Stimulated activated CD4-positive, alpha-beta T cell treated with anti-CD3 and anti-CD28 coated beads, TNF-alpha, amount 100 ng/mL, for 1 hour (primary cell): ENCODE measurements at places on chromosomes 12 and 14.

DNA sequence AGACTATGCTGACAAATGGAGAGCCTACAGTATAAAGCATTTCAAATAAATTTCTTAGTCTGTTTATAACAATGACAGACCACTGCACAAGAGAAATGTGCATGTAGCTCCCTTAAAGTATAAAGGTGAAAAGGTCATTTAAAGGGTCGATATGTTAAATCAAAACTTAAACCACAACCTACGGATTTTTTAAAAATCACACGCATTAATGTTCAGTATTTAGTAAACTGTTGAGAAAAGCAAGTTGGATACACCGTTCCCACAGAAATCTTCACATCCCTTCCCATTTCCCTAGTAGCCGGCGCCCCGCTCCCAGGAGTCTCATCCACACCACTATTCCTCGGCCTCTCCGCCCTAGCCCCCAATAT, 614 bp downstream of the FKBP3 start:
- DNase-seq: no peak

- no peak for DNase-seq
Measured at GRCh38 chr14:79639613-79640012, 571.7 kb downstream of the DIO2 start.

- DNase-seq: no peak
Measured at GRCh38 chr14:53113989-53114388, 39.1 kb downstream of the DDHD1 start.

DNA sequence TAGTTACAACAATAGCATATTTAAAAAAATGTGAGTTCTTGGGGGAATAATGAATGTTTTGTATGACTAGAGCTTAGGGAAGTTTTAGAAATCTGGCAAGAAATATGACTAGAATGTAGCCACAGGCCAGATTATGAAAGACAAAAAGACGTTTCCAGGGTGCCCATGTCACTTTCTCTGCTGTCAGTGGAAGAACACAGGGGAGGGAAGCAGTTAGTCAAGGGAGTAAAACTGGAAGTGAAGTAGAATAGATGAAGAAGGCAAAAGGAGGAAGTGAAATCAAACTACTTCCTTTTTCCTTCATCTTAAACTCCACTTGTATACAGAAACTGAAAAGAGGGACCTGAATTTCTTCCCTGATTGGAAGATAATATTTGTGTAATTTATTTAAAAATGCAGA, 81.2 kb upstream of the ATP2B1 start:
- DNase-seq: no peak

DNA sequence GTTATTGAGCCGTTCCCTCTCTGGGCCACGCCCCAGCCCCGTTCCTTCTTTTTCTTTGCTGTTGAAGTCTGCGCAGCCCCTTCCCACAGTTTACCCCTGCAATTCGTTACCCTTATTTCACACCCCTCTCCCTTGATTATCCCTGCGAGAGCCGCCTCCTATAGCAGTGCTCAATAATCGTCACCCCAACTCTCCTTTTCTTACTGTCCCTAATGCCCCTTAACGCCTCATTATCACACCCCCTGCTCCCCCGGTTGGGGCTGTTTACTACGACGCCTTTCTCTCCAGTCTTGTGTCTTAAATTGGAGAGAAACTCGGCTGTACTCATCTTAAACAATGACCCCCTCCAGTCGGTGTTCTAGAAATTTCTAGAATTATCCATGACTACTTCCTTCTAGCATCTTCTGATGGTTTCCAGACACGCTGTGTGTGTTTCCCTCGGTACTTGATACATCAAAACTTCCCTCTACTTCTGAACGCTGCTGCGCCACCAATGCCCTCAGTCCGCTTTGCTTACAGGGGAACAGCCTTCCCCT, 713 bp upstream of the FBXL14 start:
- no peak for DNase-seq

GRCh38 chr12:91419809-91420208, 237.2 kb upstream of the DCN start:
- DNase-seq: no peak

GRCh38 chr12:80941916-80942315, 4.2 kb upstream of the LIN7A start:
- DNase-seq: no peak

GRCh38 chr12:111842556-111843396, 748 bp downstream of the MAPKAPK5 start:
- no peak for DNase-seq

GRCh38 chr14:89296281-89296745, 120.7 kb downstream of the FOXN3 start:
- DNase-seq: no peak

DNA sequence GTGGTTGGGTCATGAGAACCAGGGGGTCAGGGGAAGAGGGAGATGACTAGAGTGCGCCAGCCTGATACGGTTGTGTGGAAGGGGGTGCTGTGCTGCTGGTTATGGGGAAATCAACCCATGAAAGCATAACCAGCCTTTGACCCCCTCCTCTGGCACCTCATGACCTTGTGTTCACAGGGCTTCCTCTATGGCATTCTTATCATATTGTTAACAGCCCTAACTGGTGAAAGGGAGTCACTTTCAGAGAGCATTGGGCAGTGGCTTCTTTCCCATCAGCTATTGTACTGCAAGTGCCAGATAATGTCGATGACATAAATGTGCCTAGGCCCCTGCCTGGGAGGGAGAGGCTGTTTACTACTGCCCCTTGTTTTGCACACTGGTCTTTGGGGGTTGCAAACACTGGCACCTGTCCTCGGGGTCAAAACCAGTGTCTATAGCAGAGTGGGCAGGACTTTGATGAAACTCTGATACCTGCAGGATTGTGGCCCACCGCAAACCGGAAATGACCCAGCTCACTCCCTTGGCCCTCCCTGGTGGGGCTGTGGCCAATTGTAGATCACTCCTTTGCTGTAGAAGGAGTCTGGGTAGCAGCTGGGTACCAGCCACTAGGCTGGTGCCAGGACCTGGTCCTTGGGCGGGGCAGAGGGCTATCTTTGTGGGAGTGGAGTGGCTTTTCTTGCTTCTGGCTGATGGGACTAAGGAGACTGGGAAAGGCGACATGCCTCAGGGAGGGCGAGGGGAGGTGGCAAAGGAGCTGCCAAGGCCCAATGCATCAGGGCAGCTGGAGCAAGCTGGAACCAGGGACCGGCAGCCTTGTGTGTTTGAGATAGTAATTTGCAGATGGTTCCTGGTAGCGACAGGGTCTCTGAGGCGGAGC, 634 bp upstream of the TMEM63C start:
- DNase-seq: no peak

- DNase-seq: no peak
Measured at GRCh38 chr12:127270193-127270592, 996.8 kb upstream of the TMEM132C start.

- no peak for DNase-seq
Measured at GRCh38 chr12:1791104-1791841, 29.1 kb upstream of the LRTM2 start.

DNA sequence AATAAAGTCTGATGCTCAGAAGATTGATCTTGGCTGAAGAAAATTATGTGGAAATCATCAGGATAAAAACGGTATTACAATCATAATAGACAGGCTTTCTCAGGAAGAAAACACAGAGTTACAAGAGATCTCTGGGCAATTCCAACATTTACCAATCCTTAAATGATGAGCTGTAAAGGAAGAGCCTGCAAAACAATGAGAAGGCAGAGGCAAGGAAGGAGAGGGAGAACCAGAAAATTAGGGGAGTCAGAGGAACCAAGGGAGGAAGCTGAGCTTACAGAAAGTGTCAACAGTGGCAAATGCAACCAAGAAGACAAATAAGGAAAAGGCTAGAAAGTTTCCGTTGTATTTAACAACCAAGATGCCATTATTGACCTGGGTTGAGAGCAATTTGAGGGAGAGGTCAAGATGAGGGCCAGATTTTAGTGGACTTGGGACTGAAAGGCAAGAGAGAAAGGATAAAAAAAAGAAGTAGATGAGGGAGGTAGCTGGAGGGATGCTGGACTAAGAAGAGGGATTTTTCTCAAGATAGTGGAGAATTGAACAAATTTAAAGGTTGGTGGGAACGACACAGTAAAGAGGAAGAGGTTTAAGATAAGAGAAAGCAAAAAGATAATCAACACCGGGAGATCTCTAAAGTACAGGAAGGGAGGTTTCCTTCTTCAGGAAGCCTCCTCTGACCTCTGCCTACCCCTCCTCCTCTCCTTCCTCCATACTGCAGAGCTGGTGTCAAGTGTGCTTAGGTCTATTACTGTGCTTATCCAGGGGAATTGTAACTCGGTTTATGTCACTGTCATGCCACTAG, 116.9 kb downstream of the DUSP6 start:
- no peak for DNase-seq

GRCh38 chr14:34496679-34497513, 34.9 kb upstream of the SPTSSA start:
- no peak for DNase-seq

DNA sequence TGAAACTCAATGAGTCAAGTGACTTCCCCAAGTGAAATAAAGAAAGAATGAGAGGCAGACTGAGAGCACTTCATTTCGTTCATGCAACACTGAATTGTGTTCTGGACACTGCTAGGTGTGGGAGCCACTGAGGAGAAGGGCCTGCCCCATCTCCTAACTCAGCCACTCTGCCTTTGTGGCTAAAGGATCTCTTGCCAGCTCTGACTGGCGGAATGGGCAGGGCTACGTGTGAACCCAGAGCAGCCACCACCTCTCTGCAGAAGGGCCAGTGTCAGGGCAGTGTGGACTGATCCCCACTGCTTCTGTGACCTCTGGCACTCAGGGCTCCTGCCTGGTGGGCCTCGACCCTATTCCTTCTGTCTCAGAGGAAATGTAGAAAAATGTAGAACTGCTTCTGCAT, 46.5 kb upstream of the GZMB start:
- no peak for DNase-seq

DNA sequence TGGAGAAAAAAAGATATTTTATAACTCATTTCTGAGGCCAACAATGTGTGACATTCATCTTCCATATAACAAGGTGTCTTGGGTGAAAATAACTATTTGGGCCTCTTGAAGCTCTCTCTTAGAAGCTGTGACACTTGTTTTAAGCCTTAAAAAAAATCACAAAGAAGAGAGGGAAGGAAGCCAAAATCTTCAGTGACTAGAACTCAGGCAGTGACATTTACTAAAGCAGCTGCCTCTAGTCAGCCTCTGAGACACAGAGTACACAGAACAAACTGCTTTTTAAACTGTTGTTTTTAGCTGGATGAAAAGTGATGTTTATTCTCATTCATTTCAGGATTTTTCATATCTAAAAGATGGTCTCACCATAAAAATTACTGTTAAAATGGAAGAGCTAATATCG, 793.6 kb downstream of the GALC start:
- no peak for DNase-seq

- no peak for DNase-seq
Measured at GRCh38 chr12:3218228-3219171, 141.3 kb downstream of the TSPAN9 start.

DNA sequence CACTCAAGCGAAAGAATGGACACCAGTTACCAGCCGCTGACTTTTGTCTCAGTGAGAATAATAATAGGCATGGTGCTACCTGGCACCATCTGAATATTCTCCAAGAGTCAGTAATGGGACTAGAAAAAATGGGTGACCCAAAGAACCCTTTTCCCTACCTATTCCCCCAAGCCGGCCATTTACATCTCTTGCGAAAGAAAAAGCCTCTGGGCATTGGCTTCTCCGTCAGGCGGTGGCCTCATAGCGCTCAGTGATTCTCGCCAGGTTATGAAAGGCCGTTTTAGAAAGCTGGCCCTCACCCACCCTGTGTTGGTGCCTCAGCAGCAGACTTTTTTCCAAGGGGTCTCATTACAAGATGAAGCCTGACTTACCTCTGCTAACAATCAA, 523 bp upstream of the SLC6A15 start:
- no peak for DNase-seq

DNA sequence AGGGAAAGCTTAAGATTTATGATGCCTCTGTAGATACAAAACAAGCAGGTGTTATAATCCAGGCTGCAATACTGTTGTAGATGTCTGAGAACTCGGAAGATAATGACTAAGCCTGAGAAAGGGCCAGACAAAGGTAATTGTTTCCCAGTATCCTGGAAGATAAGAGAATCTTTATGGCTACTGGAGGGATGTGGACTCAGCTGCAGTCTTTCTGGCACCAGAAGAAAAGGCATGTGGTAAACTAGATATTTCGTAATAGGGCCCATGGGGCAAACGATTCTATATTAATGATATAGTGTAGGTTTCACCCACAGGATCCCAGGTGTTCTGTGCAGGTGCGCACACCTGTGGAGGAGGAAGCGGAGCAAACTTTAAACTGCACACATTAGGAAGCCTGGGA, 9.2 kb upstream of the APOLD1 start:
- no peak for DNase-seq

GRCh38 chr14:72524295-72524629, 369.6 kb downstream of the DPF3 start:
- DNase-seq: no peak

GRCh38 chr12:14396071-14396470, 30.6 kb downstream of the ATF7IP start:
- no peak for DNase-seq

DNA sequence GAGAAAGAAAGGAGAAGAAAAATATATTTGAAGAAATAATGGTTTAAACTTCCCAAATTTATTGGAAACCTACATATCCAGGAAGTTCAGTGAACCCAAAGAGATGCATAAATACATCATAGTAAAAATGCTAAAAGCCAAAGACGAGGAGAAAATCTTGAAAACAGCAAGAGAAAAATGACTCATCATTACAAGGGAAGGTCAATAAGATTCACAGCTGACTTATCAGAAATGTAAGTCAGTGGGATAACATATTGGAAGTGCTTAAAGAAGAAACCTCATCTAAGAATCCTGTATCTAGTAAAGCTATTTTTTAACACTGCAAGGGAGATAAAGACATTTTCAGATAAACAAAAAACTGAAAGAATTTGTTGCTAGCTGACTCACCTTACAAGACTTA, 19.9 kb downstream of the RIC8B start:
- DNase-seq: no peak

GRCh38 chr14:75238756-75239455, 39.7 kb upstream of the FOS start:
- DNase-seq: no peak

DNA sequence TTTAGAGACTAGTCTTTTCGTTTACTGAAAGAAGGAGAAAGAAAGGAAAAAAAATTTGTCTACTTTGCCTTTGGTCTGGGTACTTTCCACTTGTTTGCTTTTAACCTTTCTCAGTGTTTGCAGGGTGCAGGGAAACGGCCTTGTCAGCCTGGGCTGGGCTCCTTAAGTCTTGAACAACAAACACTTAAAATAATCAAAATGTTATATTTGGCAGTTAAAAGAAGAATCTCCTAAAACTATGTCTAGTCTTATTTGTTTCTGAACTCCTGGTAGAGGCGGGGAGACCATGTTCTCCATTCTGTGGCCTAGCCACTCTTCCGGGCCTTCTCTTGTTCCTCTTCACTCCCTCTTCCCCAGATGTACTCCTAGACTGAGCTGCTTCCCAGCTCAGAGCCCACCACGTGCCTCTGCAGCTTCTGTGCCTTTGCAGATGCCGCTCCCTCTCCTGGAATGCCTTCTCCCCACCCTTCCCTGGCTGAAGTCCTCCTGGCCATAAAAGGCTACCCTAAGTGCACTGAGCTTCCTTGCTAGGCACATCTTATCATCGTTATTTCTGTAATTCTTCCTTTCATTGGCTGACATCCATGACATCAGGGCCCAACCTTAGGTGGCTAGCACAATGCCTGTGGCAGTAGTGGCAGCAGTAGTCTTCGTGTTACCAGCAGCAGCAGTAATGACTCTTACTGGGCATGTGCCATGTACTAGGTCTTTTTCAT, 432.9 kb downstream of the ZFP36L1 start:
- no peak for DNase-seq
